Fibroblast of skin of right quadriceps (primary cell): ENCODE measurements at places on chromosomes 7 and 10.
A peak's percentile ranks its signal among the peaks of the same experiment; 100 is the strongest.

GRCh38 chr7:41705109-41705901 is 2.4 kb upstream of the INHBA start:
- DNase-seq: peak; percentile 90

DNA sequence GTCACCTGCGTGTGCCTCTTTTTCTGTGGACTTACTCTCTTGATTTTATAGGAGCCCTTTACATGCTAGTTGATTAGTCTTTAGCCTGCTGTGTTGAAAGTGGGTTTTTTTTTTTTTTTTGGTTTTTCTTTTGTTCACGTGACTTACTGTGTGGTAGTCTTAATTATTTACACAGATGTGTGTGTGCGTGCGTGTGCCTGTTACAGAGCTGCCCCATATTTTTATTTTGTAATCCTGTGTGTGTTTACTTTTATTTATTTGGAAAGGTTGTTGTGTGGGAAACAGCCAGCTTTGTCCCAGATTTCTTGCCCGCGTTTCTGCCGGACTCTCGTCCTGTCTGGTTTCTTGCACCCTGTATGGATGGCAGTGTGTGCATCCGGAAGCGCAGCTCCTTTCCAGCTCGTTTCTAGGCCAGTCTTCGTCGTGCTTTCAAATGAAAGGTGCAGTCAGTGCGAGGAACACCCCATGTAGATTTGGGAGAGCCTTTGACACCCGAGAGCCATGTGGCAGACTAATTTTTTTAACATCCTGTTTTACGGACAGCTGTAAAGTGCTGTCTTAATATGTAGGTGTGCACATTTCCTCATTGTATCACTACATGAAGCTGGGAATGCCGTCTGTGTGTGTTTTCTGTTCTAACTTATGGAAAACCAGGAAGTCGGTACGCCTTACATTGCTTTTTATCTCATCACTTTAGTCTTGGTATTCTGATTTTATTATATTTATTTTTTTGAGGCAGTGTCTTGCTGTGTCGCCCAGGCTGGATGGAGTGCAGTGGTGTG is 55.6 kb downstream of the DNAJB6 start:
- DNase-seq: no peak

DNA sequence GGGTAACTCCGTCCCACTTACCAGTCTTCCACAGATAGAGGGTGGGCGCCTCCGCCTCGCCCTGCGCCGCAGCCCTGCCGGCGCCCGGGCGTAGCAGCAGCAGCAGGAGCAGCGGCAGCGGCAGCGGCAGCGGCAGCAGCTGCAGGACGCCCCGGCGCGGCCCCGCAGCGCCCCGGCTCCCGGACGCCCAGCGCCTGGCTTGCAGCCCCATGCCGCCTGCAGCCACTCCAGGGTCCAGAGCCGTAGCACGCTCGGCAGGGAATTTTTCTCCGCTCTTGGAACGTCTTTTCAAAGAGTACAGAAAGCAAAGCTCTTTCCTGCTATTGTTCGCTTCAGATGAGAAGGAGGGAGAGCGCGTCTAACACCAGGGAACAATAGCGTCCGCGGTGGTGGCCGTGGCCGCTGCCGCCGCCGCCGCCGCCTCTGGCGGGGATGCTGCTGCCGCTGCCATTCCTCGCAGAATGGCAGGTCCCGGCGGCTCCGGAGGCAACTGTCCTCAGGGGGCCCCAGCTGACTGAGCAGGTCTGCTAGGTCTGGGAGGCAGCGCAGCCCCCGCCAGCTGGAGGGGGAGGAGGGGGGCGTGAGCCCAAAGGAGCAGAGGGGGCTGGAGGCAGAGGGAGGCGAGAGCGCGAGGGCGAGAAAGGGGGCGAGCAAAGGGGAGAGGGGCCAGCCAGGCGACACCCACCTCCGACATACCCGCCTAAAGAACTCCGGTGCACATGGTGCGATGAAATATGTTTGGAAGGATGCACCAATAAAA is at the start of gene THSD7A:
Gene THSD7A (minus strand): TSS at position 463 of the 760 bp plus-strand sequence. CDS start 252 bp downstream, at position 211.
- DNase-seq: peak; percentile 56

GRCh38 chr7:66261941-66262340 is 56.8 kb downstream of the TPST1 start:
- no peak for DNase-seq

- DNase-seq: peak; percentile 53
These were observed 6.2 kb upstream of the CH25H start for GRCh38 chr10:89213191-89213808.

DNA sequence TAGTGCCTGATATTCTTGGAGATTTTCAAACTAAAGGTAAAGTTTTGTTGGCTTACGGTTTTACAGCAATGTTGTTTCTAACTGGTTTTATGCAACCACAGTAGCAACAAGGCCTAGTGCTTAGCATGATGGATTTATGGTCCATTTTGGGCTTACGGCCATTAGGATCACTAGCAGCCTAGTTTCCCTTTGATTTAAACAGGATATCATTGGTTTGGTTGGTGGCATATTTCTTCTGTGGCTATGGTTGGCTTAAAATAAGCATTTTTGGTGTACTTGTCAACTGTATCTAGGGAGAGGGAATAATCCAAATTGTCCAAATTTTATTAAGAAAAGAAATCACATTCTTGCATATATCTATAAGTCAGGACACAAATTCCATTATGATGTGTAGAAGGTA is 194.0 kb downstream of the HDAC9 start:
- DNase-seq: peak; percentile 88

- peak; percentile 94 for DNase-seq
These were observed 43.8 kb upstream of the ZNF438 start for GRCh38 chr10:31075434-31075833.

DNA sequence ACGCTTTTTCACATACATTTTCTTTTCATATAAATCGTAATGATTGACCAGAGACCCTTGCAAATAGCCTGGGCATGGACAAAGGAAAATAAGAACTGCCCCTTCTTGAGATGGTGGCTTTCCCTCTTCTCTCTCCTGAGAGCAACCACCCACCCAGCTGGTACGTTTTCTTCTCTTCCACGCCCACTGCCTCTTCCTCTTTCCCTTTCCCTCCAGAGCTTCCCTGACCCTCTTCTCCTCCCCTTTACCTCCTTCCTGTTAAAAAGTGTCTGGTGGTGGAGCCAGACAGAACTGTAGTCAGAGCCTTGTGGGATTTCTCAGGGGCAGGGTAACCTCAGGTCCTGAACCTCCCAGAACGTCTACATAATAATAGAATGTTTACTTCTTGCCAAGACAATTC is 23.2 kb downstream of the GPR141 start:
- DNase-seq: no peak

- peak; percentile 45 for DNase-seq
These were observed 718 bp upstream of the FZD1 start for GRCh38 chr7:91263384-91264045.

GRCh38 chr7:105079348-105079747 is 65.3 kb downstream of the KMT2E start:
- DNase-seq: no peak

GRCh38 chr7:71982851-71983250 is 429.3 kb downstream of the CALN1 start:
- DNase-seq: no peak

DNA sequence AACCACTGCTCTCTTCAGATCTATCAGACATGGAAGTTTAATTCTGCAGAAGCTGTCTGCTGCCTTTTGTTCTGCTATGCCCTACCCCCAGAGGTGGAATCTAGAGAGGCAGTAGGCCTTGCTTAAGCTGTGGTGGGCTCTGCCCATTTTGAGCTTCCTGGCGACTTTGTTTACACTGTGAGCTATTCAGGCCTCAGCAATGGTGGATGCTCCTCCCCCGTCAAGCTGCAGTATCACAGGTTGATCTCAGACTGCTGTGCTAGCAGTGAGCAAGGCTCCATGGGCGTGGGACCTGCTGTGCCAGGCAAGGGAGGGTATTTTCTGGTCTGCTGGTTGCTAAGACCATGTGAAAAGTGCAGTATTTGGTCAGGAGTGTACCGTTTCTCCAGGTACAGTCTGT is 45.1 kb upstream of the CDK14 start:
- no peak for DNase-seq

- DNase-seq: no peak
These were observed 5.0 kb upstream of the TSPAN15 start for GRCh38 chr10:69446229-69446628.
